NCI-H69 (cell line): ENCODE measurements at places on chromosomes 1 and 21.

- DNase-seq = no peak
These were observed 8.6 kb upstream of the RERE start for GRCh38 chr1:8825985-8826481.

- DNase-seq = no peak
These were observed 5.1 kb downstream of the UBE2Q1 start for GRCh38 chr1:154553056-154554030.

- no peak for DNase-seq
These were observed 29.1 kb downstream of the B3GALT2 start for GRCh38 chr1:193157360-193157759.

DNA sequence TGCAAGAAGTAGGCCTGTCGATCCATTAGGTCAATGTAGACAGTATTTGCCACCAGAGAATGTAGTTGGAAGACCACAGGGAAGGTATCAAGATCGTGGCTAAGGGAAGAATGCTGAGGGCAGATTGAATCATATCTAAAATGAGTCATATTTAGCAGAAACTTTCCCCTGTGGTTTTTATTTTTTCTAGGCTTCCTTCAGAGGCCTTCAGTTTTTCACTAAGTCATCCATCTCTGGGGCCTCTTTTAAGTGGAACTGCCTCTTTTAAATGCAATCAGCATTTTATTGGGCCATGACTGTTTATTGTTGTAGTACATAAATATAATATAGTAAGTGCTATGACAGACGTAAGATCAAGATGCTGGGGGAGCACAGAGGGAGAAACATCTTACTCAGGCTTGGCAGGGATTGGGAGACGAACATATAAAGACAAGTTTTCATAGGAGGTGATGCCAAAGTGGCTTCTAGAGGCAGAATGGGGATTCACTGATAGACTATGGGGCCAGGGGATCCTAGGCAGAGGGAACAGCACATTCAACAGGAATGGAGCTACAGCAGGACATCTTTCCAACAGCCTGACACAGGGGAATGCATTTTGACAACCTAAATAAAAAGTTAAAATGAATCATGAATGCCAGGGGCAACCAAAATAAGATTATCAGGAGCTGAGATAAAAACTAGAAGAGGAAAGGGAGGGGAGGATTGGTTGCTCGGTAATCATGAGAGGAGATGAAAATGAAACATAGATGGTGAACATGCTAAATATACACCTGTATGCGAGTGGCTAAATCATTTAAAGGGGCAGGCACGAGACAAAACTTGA lies 20.1 kb downstream of the UBE2U start:
- DNase-seq = no peak

DNA sequence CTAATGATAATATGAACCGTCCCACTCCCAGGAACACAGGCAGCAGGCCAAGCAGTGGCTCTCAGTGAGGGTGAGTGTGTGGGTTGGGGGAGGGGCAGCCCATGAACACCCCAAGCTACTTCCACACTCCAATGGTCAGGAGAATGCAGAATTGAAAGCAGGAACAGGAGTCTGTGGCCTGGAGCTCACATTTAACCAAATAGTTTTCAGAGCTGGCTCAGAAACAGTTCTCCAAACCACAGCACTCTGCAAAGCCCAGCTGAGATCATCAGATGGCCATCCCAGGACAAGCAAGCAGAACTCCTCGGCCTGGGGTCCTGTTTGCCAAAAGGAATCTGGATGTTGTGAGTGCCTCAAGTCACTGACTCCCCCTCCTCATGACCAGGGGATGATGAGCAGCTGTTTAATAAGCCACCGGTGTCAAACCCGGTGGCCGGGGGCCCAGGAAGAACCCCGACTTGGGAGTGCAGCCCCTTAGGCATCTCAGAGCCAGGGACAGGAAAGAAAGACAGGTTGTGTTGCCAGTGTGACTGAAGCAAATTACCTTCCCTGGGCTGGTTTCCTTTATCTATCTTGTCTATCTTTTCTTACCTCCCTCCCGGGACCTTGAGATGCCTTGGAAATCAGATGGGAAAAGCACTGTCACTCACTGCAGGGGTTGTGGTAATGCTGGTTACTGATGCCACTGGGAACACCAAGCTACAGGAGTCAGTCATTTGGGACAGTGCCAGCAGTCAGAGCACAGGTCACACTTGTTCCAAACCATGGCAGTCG lies 20.4 kb downstream of the DEGS1 start:
- peak; percentile 60 for DNase-seq
